Activated CD4-positive, alpha-beta T cell treated with anti-CD3 and anti-CD28 coated beads, Interleukin-2, amount 50 U/mL, for 16 hours (primary cell): ENCODE measurements at places on chromosomes 1 and 21.
A peak's percentile ranks its signal among the peaks of the same experiment; 100 is the strongest.

- peak; percentile 70 for DNase-seq
Observed at GRCh38 chr1:100463791-100464424, 74.0 kb upstream of the GPR88 start.

- DNase-seq, result no peak
Observed at GRCh38 chr1:49465486-49466185, 558.1 kb downstream of the AGBL4 start.

DNA sequence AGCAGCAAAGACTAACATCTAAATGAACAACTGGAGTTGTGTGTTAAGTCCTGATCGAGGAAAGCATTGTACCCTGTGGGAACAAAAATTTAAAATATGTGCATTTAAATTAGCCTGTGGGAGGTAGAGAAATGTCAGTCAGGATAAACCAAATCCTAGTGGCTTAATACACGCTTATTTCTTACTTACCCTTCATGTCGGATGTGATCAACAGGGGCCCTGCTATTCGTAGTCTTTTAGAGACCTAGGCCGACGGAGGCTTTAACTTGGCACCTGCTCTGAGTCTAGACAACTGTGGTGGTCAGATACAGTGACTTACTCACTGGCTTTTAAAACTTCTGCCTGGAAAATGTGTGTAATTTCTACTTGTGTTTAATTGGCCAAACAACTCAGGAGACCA, 10.2 kb downstream of the GSTM3 start:
- no peak for DNase-seq

DNA sequence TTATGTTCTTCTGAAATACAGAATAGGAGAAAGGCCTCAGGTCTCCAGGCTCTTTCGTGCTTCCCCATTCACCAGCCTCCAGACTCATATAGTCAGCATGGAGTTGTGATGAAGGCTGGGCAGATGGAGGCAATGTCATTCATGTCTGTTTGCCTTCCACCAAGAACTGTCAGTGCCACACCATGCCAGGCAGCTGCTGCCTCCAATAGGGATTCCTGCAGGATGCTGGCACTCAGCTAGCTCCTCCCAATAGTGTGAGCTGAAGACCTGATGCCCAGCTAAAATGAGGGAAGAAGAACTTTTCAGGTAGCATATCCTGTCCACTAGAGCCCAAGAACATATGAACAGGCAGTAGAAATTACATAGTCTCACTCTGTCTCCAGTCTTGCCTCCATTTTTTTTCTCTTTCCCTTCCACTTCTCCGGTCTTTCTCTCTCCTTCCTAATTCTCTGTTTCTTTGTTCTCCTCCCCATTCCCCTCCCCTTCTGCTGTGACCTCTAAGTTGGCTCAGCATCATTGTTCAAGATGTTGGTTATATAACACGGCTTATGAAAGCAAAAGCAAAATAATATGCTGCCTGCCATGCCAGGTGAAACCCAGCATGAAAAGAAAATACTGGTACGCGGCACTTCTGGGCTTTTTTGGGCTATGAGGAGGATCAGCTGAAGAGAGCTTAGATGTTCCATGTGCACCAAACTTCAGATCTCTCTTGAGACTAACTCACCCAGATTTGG, 17.3 kb downstream of the GLUL start:
- DNase-seq, result no peak

GRCh38 chr1:228265167-228265566, 57.3 kb downstream of the OBSCN start:
- DNase-seq, result no peak

- DNase-seq, result no peak
Observed at GRCh38 chr1:115255154-115255553, 82.9 kb downstream of the NGF start.

DNA sequence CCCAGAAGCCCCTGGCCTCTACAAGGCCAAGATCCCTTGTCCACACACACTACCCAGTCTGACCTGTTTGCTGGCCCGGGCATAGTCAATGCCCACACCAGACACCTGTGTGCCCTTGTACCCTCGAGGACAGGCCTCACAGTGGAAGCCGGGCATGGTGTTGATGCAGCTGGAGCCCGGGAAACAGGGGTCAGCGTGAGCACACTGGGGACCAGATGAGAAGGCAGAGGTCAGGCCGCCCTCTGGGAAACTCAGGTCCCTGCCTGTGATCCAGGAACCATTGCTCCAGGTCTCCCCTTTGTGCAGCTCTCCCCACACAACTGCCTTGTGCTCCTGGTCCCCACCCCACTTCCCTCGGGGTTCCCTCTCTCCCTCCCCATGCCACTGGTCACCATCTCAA, 5.5 kb downstream of the THBS3 start:
- DNase-seq, result no peak

DNA sequence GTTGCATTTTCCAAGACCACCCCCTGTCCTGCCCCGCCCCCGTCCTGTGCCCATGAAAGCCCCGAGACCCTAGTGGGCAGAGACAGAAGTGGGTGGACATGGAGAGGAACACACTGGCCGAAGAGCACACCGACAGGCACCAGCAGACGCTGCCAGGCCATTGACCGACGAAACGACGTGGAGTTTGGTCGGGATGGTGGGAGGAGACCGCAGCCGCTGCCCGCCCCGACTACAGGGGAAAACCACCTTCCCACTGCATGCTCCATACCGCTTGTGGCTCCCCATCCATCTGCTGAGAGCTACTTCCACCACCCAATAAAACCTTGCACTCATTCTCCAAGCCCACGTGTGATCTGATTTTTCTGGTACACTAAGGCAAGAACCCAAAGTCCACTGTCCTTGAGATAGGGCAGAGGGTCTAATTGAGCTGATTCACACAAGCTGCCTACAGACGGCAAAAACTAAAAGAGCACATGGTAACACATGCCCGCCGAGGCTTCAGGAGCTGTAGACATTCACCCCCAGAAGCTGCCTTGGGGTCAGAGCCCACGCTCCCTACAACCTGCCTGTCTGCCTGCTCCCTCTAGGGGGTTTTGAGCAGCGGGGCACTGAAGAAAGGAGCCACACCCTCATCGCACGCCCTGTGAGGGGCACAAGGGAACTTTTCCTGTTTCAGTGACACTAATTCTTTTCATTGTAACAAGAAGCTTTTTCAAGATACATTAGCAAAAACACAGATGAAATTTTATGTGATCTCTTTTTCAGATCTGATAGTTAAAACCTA, 81.2 kb upstream of the RAB3GAP2 start:
- DNase-seq, result no peak

DNA sequence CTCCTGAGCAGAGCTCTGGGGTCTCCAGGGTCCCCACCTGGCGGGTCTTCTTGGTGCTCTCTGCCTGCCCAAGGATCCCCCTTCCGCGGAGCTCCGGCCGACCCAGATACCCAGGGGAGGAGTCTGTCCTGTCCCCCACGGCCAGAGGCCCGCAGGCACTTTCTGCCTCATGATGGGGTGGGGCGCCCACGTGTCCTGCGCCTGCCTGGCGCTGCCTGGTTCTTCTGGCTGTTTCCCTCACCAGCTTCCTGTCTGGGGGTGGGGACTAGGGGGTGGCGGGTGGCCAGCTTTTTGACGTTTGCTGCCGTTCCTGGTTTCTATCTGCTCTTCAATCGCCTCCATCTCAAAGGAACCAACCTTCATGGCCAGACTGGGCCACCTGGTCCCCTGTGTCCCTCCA, 313.3 kb upstream of the VAMP3 start:
- DNase-seq, result no peak

DNA sequence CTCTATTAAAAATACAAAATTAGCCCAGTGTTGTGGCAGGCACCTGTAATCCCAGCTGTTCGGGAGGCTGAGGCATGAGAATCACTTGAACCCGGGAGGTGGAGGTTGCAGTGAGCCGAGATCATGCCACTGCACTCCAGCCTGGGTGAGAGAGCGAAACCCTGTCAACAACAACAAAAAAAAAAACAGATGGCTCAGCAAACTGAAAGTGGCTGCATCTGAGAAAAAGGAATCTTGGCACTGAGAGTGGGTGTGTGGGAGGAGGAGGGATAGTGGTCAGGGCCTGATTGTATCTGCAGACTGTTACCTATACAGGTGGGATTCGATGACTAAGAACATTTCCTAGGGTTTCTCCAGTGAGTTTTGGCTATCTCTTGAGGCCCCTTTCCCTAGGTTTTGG, 122.2 kb upstream of the BARHL2 start:
- no peak for DNase-seq

GRCh38 chr1:172513479-172513878, 19.5 kb upstream of the SUCO start:
- DNase-seq, result no peak

DNA sequence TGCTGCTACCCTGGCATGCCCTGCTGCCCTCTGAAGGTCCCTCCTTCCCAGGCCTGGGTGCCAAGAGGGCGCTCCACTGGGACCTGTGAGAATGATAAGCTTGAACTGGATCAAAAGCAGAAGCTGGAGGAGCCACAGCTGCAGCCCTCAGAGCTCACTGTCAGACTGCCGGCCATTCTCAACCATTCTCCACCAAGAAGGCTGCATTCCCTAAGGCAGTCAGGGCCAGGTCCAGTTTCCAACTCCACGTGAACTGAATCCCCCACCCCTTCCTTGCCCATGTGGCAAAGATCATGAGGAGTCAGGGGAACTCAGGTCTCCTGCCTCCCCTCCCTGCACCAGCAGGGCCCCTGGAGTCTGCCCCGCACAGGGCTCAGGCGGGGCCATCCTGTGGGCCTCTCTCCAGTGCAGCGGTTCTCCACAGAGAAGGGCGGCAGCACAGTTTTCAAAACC, 19.5 kb downstream of the SLC1A7 start:
- DNase-seq, result no peak

DNA sequence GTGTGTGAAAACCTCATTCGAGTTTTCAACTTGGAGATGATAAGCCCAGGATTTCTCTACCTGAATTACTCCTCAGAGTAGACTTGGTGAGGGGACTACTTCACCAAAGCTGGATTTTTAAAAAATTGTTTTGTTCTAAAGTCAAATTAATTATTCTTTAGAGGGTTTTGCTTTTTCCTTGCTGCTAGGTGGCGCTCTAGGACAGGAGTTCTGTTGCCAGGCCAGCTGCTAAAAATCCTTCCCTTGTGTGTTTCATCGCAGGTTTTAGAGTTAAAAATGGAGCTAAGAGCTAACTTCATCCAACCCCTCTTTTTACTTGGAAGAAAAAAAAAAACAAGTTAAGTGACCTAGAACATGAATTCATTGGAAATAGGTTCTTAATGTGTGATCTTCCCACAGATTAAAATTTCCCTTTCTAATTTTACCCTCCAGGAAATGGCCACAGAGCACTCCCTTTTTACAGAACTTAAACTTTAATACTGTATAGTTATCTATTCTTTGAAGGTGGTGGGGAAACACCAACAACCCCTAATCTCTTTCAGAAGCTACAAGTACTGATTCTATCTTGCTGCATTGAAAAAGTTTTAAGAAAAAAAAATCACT, 36.7 kb upstream of the FAM163A start:
- peak; percentile 55 for DNase-seq

DNA sequence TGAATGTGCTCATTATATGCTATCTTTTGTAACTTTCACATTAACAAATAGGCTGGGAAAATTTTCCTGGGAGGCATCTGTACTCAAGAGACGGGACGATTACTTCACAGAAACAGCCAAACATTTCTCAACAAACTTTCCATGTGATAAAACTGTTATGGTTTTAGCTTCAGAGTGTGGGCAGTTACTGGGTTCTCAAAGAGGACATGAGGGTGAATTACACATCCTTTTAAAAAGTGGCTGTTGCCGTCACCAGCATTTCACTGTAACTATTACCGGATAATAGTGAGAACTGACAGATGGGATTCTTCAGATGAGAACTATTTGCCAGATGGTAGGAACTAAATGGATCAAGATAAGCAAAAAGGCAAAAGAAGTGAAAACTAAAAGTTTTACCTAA, 109.1 kb downstream of the APP start:
- no peak for DNase-seq

DNA sequence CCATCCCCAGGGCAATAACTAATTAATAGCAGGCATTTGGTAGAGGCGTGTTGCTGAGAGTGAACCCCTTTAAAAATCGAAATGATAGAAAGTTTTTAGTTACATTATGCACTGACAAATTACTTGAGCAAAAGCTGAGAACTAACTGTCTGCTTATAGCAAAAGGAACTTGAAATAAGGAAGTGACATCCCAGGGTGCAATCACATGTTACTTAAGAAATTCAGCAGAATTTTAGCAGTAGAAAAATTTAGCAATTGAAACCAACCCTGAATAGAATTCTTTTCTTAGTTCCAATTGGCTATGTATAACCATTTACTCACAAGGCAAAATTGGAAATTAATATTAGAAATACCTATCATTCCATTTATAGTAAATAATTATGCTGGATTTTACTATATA, 139.5 kb upstream of the SAMSN1 start:
- DNase-seq, result no peak

DNA sequence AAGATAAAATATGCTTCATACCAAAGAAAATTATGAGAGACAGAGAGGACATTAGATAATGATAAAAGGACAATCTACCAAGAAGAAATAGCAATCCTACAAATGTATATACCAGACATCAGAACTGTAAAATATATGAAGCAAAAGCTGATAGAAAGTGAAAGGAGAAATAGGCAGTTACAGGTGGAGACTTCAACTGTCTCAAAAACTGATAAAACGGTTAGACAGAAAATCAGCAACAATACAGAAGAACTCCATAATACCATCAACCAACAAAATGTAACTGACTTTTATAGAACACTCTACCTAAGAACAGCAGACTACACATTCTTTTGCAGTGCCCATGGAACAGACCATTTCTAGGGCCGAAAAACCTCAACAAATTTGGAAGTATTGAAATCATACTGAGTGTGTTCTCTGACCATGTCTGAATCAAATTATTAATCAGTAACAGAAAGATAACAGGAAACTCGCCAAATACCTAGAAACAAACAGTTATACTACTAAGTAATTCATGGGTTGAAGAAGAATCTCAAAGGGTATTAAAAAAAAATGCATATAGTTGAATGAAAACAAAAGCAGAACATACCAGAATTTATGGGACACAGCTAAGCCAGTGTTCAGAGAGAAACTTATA, 132.1 kb downstream of the RPS6KC1 start:
- DNase-seq, result no peak

- DNase-seq, result no peak
Observed at GRCh38 chr1:40386359-40386723, 12.8 kb downstream of the SMAP2 start.

DNA sequence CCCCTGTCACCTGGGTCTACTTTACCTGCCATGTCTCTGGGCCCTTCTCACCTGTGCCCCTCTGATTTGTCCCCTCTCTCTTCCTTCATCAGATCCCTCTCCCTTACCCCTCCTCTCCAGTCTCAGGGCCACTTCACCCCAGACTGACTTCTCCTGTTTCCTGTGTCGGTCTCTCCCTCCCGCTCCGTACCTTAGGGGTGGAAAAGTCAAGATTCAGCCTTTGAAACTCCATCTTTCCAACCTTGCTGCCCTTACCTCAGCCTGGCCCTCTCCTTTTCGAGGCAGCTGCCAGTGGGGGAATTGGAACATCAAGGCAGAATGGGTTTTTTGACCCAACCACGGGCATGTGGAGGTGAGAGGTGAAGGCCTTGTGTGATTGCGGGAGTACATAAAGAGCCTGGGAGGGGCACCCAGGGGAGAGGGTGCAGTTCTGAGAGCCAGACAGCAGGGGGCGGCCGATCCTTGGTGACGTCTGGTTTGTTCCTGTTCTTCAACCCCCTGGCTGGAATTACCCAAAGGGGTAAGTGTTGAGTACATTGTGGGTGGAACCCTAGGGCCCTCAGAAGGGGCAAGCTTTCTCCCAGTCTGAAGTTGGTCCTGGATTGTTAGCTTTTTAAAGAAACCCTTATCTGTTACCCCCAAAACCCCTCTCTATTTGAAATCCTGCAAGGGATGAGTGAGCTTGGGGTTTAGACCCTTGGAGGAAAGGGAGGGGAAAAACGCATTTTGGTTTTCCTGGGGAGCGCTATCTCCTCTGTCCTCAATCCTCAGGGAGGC, 12.3 kb upstream of the DMBX1 start:
- peak; percentile 85 for DNase-seq
